SJSA1 (cell line): ENCODE measurements at places on chromosomes 11 and 22.

GRCh38 chr11:65215441-65216076 is 33.8 kb downstream of the CAPN1 start:
- DNase-seq = peak; percentile 49

GRCh38 chr11:6601041-6601461 is 2.4 kb downstream of the RRP8 start:
- DNase-seq = no peak

- no peak for DNase-seq
Observed at GRCh38 chr11:106425819-106426218, 348.4 kb downstream of the AASDHPPT start.

DNA sequence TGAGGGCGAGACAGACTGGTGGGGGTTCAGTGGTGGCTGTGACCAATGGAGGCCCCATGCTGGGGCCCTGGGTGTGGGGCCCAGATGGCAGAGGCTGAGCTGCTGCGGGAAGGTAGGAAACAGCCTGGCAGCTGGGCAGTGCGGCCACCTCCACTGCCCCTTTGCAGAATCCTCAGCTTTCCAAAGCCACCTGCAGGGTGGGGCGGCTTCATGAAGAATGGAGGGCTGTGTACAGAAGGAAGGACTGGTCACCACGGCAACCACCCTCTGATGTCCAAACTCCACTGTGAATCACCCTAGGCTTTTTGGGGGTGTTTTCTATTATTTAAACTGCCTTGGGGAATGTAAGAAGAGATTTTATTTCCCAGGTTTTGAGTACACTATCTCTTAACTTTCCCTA is 166.3 kb upstream of the NAV2 start:
- DNase-seq = no peak

DNA sequence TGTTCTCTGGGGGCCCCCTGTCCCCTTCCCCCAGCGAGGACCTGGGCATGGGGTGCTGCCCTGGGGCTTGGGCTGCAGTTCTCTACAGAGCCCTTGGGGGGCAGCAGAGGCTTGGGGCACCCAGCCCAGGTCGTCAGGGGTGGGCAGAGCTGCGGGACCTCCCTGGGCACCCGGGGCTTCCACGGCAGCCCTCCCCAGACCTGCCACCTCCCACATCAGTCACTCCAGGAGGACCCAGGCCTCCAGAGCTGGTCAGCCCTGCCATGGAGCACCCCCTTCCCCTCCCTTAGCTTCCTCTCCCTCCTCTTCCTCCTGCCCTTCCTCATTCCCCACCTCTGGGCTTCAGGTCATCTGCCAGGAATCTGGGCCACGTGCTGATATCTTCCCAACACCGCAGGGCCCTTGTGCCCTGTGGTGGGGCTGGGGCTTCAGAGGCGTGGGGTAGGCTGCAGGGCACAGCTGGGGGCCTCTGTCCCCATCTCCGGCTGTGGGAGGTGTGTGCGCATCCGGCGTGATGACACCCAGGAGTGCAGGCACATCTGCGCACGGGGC is 5.8 kb downstream of the TSPAN4 start:
- DNase-seq = no peak

DNA sequence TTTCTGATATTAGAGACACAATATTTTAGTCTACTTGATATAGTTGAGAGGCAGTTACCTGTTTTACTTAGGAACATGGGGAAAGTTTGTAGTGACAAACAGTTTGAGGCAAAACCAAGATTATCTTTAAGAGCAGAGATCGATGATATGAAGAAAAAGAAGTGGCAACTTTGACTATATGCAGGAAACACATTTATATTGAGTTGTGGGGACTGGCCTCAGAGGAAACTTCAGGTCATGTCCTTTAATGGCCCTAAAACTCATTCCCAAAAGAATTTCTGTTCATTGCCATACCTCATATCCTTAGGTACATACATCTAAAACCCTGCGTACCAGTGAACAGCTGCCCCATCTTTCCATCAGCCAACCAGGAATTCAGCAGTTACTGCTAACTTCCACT is 4.5 kb downstream of the HBG1 start:
- no peak for DNase-seq

- no peak for DNase-seq
Observed at GRCh38 chr22:19430890-19431541, 517 bp downstream of the HIRA start.

- peak; percentile 72 for DNase-seq
Observed at GRCh38 chr11:124898711-124899110, 1.0 kb upstream of the ROBO4 start.

GRCh38 chr11:123973816-123974215 is 3.8 kb downstream of the OR10S1 start:
- DNase-seq = no peak

DNA sequence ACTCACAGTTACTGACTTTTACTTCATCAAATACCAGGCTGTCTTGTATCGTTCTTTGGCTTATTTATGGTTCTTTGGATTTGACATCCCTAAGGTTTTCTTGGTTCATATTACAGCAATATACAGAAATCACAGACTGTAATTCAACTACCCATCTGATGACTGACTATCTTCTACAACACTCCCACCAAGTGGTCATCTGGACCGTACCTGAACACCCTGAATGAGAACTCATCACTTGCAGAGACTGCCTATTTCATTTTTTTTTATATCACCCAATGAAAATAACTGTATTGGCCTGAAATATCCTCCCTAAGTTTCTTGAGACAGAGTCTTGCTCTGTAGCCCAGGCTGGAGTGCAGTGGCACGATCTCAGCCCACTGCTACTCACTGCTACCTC is 9.5 kb upstream of the UPB1 start:
- DNase-seq = no peak

DNA sequence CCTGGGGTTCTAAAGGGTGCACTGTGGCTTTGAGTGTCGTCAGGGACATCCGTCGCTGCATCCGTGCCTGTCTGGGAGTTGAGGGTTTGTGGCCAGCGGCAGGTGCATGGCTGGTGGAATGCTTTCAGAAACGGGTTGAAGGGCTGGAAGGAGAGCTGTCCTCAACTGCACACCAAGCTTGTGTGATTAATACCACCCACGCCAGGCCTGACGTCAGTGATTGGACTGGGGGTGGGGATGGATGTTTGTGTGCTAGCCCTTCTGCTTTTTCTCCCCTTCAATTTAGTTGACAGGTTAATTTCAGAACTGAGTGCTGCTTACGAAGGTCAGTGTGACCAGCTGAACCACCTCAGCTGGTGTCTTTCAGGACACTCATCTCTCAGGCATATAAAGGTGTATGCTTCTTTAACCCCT is 3.2 kb upstream of the GAB2 start:
- DNase-seq = no peak
